ENCODE measurements at places on chromosomes 2 and 18.

GRCh38 chr2:44598330-44599119 lies 236.8 kb downstream of the CAMKMT start:
- no peak for DNase-seq
- no peak overlapping the region for H3K4me3 ChIP-seq
- H3K36me3 ChIP-seq: no peaks in the 10 kb centered on the region
- H3K4me1 ChIP-seq: no peaks in the 10 kb centered on the region
- no peaks in the 10 kb centered on the region for H3K27me3 ChIP-seq

DNA sequence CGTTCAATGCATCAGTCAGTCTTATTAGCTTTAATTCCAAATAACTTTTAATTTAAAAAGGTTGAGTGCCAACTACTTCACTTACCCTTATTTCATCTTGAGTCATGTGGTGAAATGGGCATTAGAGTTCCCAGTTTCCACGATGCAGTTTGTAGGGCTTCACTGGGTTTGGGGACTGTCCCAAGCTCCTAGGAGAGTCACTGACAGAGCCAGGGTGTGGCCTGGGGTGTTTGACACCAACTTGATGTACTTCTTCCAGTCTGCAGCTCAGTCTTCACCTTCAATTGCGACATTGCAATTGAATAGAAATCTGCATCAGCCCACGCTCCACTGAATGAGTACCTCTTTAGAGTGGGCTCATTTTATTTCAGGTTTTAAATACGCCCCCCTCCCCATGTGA lies 165.3 kb downstream of the ARL4C start:
- H3K36me3 ChIP-seq: no peaks in the 10 kb centered on the region
- no peak for DNase-seq
- H3K27ac ChIP-seq: no peak overlapping the region

GRCh38 chr2:121649149-121649595 lies at the start of gene CLASP1:
Gene CLASP1, minus strand, starts transcription at chr2:121649462. Its CDS starts 43,567 bp downstream, at chr2:121605895.
- DNase-seq: no peak
- H3K27ac ChIP-seq: peak within 1 kb of the TSS; percentile 98
- peak within 1 kb of the TSS; percentile 96 for H3K4me3 ChIP-seq
- H3K27me3 ChIP-seq: no peaks in the 10 kb centered on the region

DNA sequence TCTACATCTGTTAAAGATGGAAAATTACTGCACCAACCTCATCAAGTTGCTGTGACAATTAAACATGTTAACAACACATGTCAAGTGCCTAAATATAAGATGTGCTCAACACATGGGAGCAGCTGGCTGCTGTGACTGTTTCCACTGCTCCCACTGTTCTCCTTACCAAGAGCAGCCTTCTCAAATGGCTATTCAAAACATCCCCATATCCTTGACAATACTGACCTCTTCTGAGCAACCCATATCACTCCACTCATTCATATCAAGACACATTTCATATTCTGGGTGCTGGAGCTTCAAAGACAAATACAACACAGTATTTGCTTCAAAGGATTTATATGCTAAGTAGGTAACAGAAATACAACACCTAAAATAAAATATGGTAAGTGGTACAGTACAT lies 60.3 kb downstream of the PIAS2 start:
- DNase-seq: no peak
- no peak overlapping the region for H3K27ac ChIP-seq
- H3K27me3 ChIP-seq: no peaks in the 10 kb centered on the region

- H3K27me3 ChIP-seq: no peaks in the 10 kb centered on the region
- no peaks in the 10 kb centered on the region for H3K36me3 ChIP-seq
- no peak overlapping the region for H3K4me3 ChIP-seq
- H3K4me1 ChIP-seq: no peaks in the 10 kb centered on the region
These were observed 17.6 kb upstream of the KCNE4 start for GRCh38 chr2:223034221-223034975.

Measured in transverse colon (tissue), 4 donors.